Pancreas (tissue), 10 donors: ENCODE measurements at places on chromosomes 11 and 22.
A peak's percentile ranks its signal among the peaks of the same experiment; 100 is the strongest.

- DNase-seq = no peak
Measured at GRCh38 chr11:101407324-101407723, 176.5 kb downstream of the TRPC6 start.

- DNase-seq = no peak
Measured at GRCh38 chr11:130323452-130324450, 9.0 kb upstream of the ZBTB44 start.

GRCh38 chr11:38990841-38991240 is 2392.8 kb upstream of the RAG2 start:
- no peak for DNase-seq

DNA sequence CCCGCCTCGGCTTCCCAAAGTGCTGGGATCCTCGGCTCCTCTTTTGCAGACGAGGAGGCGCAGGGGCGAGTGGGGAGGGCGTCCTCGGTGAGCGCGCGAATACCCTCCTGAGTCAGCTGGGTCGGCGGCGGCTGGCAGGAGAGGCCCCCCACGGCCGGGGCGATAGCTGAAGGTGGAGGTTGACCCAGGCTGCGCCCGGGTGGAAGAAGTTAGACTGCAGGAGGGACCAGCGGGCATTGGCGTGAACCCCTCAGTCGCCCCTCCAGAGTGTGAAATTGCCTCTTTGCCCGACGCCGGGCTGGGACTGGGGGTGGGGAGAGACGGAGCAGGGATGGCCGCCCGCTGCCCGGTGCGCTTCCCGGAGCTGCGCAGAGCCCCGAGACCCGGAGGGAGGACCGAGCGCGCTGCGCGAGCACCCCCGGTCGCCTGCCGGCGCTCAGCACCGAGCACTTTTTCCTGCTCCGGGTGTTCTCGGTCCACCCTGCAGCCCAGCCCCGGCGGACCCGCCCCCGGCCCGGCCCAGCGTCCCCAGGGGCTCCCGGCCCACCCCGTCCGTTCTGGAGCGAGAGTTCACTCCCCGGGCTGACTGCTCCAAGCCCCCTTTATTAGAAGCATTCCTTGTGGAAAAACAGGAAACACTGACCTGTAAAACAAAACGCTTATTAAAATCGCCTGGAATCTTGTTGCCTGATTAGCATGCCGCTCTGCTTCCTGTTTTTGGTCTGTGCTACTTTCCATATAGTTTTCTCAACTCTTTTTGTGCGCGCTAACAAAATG is 13.7 kb upstream of the CPT1A start:
- DNase-seq = peak; percentile 38

- DNase-seq = peak; percentile 85
Measured at GRCh38 chr11:130001461-130002351, 929 bp downstream of the PRDM10 start.

DNA sequence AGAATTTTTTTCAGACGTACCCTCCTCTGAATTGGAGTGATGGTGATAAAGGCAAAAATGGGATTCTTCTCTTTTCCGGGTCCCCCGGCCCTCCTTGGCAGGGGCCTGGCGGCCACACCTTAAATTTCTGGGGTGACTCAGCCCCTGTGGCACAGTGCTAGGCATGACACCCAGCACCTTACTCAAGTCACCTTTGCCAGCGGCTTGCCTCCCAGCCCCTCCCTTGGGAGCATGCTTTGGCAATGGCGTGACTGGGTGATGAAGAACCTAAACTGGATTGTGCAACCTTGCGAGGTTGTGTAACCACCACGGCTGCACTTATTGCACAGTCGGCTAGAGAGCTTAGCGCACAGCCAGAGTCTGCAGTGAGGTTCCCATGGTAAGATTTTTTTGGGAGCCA is 16.2 kb upstream of the LDLRAD3 start:
- peak; percentile 69 for DNase-seq

- no peak for DNase-seq
Measured at GRCh38 chr22:47757741-47758140, 995.3 kb downstream of the TBC1D22A start.

DNA sequence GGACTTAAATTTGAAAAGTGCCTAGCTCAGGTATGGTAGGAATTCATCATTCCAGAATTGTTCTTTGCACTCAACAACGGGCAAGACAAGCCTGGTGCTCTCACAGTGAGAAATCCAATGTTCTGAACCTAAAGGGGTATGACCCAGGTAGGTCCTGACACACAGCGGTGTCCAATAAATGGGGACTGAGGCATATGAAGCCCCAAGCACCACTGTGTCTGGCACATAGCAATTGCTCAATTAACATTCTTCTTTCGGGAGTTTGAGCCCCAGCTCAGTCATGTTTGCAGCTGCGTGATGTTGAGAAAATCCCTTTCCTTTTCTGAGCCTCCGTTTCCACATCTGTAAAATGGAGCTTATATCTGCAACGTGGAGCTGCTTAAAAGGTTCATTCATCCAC is 535.8 kb downstream of the MIAT start:
- no peak for DNase-seq

DNA sequence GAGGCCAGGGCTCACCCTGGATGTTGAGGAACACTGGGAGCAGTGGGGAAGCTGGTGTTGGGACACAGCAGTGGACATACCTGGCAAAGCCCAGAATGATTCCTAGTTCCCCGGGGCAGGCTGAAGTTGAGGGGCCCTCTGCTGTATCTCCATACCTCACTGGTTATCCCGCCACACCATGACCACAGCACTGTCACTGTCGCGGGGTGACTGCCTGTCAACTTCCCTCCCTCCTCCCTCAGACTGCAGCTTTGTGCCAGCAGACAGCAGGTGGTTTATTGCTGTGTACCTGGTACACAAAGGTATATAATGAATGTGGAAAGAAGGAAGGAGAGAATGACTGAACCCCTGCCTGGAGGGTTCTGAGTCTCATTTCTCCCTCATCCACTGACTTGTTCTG is 318.7 kb downstream of the TMEM135 start:
- DNase-seq = no peak

GRCh38 chr11:59253001-59253400 is 40.3 kb upstream of the MPEG1 start:
- no peak for DNase-seq

- DNase-seq = no peak
Measured at GRCh38 chr11:124934862-124935547, 842 bp downstream of the HEPACAM start.

DNA sequence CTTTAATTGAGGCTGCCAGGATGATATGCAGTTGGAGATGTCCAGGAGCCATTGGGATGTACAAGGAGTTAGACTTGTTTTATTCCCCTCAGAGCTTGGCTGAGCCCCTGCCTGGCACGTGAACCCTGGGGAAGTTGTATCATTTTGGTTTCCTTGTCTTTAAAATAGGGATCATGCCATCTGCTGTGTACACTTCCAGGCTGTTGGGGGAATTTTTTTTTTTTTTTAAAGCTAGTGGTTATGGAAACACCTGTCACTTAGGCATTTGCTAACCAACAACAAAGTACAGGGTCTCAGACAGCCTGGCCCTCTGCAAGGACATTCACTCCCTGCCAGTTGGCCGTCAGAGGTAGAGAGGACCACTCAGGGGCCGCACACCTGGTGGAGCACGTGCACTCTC is 8.5 kb upstream of the RAB1B start:
- no peak for DNase-seq

DNA sequence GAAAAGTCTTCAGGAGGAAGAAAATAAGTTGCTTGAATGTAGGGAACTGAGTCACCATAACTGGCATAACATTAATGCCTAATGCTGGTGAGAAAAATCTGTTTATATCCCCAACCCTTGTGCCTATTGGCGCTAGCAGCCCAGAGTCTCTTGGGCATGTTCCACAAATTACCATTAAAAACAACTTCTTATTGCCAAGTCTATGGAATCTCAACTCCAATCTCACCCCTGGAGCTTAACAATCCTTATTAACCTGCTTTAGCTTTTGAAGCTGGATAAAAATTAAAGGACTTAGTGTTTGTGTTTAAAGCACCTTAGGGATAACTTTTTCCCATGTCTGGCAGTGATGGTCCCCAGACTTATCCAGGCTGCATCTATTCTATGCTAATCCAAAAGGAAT is 143.0 kb downstream of the APIP start:
- DNase-seq = no peak

GRCh38 chr11:35363854-35364780 is 55.2 kb downstream of the SLC1A2 start:
- no peak for DNase-seq

DNA sequence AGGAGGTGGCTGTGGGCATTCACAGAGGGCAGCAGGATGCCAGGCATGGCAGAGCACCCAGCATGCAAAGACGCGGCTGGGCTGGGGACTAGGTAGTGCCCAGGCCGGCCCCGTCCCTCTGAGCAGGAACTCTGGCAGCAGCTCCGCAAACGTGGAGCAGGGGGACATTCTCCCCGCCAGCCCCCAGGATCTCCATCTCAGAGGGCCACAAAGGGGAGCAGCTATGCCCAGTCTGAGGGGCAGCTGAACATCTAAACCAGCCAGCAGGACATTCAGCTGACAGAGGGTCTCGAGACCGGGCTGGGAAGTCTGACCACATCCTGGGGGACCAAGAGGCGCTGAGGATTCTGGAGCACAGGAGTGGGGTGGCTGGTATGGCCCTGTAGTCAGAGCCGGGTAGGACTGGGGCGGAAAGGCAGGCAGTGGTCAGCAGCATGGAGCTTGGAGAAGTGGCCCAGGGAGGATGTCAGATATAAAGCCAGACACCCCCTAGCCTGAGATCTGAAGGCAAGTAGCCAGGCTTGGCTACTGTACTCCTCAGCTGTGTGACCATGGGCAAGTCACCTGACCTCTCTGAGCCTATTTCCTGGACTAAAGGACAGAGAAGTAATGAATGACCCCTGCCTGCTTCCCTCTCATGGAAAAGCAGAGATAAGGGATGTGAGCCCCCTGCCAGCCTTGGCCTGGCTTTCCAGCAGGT is 10.2 kb downstream of the PMM1 start:
- DNase-seq = no peak

DNA sequence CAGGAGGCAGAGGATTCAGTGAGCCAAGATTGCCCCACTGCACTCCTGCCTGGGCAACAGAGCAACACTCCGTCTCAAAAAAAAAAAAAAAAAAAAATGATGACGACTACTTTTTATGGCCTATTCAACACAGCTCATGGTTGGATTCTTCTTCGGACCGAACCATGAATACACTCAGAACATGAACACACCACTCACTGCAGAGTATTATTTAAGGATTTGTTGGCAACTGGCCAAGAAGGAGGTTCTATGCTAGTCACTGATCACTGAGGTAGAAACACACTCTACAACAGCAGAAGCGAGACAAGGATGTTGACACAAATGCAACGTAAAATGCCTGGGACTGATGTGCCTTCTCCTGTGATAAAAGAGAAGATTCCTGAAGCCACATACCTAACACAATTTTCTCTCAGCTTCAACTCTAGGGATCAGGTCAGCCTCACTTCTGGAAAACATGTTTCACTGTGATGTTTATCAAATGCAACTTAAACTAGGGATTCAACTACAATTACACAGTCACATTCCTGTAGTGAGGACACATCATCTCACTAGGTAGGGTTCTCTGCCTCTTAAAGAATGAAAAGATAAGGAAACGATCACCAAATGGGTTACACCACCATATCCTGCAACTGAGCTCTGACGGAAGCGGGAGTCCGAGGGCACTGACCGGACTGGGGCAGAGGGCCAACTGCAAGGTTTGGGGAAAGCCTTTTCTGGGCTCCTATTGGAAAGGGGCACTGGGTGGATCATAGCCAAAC is 82.5 kb downstream of the SGSM3 start:
- no peak for DNase-seq

DNA sequence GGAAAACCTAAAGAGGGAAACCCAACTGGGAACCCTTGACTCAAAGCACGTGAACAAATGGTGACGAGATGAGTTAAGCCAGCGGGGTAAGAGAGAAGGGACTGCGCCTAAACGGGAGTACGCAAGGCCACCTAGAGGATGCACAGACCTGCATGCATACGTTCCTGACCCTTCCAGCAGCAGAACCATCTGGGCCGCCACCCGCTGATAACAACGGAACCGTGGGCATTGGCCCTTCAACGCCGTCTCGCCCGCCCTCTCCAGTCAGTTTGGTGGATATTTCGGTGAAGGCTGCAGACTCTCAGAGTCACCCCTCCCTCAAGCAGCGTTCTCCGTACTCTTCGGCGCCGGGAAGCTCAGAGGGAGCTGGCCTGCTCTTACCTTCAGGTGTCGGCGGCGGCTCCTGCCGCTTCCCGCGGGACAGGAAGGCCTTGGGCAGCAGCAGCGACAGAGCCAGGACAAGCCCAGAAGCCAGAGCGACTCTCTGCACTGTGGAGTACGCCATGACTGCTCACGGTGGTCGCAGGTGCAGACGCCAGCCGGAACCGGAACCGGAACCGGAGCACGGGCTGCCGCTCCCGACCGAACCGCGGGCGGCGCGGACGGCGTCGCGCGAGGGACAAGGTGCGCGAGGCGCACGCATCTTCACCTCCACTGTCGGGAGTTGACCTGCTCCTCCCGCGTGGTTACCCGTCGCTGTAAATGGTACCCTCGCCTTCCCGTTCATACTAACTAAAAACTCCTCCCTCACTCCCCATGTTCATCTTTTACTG is at the start of gene RIC3:
TSS of gene RIC3 (minus strand) at position 541 of the 773 bp plus-strand sequence. CDS start at position 505, 36 bp downstream.
- DNase-seq = peak; percentile 72

- no peak for DNase-seq
Measured at GRCh38 chr11:16853266-16853665, 114.8 kb downstream of the C11orf58 start.

- DNase-seq = no peak
Measured at GRCh38 chr11:119673759-119674336, 55.2 kb downstream of the NECTIN1 start.

DNA sequence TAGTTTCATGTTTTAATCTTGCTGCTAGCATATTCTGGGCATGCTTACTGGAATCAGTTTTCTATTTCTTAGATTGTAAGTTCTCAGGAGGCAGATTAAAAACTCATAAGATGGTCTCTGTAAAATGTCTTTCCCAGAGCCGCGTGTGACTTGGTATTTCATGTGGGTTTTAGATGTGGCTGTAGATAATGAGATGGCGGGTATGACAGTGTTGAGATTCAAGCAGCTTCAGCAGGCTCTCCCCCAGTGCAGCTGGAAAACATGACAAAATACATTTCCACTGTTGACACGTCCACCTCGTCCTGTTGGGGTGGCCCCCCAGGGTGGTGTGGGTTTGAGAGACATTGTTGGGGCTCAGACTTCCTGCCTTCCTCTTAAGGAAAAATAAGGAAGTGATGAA is 106.8 kb downstream of the KIRREL3 start:
- DNase-seq = no peak

- DNase-seq = no peak
Measured at GRCh38 chr22:47448231-47449223, 686.1 kb downstream of the TBC1D22A start.

GRCh38 chr22:46240073-46240472 is 10.0 kb downstream of the CDPF1 start:
- DNase-seq = no peak

GRCh38 chr11:94131718-94132115 is 3.1 kb downstream of the PANX1 start:
- DNase-seq = no peak
